ENCODE measurements at places on chromosomes 5 and 9.

GRCh38 chr9:116543731-116544400, 143.2 kb upstream of the TRIM32 start:
- DNase-seq = no peak

- DNase-seq = no peak
Measured at GRCh38 chr5:154771383-154771901, 16.3 kb downstream of the LARP1 start.

GRCh38 chr5:128984480-128984879, 19.2 kb downstream of the SLC27A6 start:
- no peak for DNase-seq

DNA sequence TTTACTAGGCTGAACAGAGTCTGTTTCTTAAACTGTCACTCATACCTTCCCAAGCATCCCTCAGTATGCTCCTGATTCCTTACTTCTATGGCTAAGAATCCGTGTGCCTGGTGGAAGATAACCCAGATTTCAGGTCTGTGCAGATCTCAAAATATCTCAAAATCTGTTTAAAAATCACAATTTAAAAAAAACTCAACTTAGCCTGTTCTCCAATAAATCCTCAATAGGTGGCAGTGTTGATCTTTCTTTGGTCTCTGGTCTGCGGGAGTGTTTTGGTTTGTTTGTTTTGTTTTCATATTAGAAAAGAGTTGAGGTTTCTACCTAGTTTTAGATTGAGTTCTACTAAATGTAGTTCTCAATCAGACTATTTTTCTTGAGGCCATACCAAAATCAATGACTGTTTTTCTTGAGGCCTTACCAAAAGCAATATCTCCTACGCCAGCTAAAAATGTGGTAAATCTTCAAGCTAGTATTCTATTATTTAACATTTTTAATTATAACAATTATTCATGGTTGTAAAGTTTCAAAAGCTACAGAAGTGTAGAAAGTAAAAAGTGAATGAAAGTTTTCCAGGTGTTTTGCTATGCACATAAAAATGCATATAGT, 57.9 kb downstream of the TGFBR1 start:
- DNase-seq = no peak

GRCh38 chr5:44774279-44774880, 34.4 kb upstream of the MRPS30 start:
- peak; percentile 17 for DNase-seq

DNA sequence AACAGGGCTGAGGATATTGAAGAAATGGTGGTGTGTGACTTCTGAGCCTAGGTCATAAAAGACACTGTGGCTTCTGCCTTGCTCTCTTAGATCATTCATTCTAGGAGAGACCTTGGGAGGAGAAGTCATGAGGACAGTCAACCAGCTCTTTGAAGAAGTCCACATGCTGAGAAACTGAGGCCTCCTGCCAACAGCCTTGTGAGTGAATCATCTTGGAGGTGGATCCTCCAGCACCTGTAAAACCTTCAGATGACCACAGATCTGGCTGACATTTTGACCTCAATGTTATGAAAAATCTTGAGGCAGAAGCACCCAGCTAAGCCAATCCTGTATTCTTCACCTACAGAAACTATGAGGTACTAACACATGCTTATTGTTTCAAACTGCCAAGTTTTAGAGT, 165.9 kb downstream of the CARTPT start:
- DNase-seq = no peak

GRCh38 chr9:91465420-91465819, 41.8 kb upstream of the NFIL3 start:
- DNase-seq = no peak

GRCh38 chr9:108377382-108377781, 478.4 kb downstream of the ACTL7B start:
- DNase-seq = no peak

DNA sequence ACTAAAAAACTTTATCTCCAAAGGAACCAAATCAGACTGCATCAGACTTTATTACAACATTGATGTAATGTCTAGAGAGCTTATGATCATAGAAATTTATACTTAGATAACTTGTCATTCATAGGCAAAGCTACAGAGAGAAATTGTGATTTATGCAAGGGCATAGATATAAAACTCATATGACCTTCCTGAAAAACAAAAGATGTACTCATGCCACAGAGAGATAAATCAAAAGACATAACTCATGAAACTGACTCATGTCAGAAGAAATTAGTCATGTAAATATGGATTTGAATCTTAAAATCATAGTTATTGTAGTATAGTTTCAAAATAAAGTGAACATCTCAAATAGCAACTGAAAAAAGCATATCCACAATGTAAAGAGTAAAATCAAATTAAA, 186.2 kb downstream of the GABBR2 start:
- no peak for DNase-seq

DNA sequence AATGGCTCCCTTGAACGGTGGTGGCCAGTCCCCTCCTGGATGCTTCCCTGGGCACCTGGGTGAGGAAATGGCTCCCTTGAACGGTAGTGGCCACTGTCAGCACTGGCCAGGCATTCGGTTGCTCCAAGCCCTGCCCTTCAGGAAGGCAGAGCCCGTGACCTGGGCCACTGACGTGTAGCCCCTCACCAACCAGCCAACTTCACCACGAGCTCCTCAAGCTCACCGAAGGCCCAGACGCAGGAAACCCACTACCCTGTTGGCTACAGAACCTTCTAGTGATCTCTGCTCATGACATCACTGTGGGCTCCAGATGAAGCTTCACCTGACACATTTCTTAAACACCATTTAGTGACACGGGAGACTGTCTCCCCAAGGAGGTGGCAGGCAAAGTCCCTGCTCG, 9.2 kb downstream of the SLC6A3 start:
- DNase-seq = no peak

- no peak for DNase-seq
Measured at GRCh38 chr5:72599519-72600370, 92.5 kb upstream of the ZNF366 start.

DNA sequence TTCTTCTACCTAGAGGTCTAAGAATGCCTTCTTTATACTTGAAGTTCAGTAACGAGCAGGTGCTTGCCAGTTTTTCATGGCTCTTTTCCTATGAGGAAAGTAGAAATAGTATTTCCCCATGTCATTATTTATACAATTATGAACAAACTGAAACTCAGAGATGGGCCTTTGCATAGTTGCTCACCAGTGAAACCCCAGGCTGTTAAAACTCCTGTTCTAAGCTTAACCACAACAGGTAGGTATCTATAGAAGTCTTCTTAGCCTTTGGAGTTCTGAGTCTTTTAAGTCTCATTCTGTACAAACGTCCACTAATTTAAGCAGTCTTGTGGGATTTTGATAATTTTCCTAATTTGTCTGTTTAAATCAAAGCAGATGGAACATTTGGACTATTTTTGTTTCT, 90.1 kb downstream of the STARD4 start:
- no peak for DNase-seq

DNA sequence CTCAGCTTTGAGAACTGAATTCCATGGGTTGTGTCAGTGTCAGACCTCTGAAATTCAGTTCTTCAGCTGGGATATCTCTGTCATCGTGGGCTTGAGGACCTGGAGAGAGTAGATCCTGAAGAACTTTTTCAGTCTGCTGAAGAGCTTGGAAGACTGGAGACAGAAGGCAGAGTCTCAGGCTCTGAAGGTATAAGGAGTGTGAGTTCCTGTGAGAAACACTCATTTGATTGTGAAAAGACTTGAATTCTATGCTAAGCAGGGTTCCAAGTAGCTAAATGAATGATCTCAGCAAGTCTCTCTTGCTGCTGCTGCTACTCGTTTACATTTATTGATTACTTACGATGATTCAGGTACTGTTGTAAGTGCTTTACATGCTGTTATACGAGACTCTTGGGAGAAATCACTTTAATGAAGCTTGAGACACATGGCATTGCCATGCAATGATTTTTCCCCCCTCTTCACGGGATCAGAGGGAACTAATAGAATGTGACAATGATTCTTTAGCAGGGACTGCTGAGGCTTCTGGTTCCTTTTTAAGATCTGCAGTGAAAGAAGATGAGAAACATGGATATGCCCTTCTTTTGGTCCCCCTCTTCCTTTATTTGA, 63.8 kb downstream of the PTTG1 start:
- no peak for DNase-seq

DNA sequence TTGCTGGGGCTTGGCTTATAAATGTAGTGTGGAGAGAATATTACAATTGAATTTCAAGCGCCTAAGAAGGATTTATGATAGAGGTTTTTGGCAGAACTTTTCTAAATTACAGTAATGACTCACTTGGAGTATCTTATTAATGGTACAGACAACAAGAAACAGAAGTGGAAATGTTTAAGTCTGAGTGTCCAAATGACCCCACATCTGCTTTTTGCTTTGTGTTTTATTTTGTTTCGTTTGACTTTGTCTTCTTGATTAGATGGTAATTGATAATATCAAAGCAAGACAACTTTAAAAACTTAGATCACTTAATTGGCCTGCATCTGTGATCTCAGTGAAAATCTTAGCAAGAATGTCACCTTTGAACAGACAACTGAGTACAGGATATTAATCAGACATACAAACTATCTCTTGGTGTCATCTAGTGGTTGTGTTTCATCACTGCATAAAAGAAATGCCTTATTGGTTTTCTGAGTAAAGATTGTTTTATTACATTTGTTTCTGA, 577.4 kb downstream of the ISL1 start:
- no peak for DNase-seq

DNA sequence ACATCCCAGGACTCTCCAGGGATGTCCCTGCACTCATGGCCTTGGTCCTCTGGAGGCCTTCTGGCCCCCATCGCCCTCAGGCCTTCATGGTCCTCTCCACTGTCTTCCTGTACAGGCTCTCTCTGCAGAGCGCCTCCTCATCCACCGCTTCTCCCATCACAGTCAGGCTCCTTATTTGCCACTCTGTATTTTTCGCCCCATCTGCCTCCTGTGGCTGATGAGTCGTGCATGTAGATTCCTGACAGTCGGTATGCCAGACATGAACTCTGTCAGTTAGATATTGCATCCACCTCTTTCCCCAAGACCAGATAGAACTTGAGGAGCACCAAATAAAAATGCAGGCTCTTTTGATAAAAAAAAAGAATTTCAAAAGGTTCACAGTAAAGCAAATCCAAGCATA, 362.8 kb downstream of the IRX1 start:
- no peak for DNase-seq

DNA sequence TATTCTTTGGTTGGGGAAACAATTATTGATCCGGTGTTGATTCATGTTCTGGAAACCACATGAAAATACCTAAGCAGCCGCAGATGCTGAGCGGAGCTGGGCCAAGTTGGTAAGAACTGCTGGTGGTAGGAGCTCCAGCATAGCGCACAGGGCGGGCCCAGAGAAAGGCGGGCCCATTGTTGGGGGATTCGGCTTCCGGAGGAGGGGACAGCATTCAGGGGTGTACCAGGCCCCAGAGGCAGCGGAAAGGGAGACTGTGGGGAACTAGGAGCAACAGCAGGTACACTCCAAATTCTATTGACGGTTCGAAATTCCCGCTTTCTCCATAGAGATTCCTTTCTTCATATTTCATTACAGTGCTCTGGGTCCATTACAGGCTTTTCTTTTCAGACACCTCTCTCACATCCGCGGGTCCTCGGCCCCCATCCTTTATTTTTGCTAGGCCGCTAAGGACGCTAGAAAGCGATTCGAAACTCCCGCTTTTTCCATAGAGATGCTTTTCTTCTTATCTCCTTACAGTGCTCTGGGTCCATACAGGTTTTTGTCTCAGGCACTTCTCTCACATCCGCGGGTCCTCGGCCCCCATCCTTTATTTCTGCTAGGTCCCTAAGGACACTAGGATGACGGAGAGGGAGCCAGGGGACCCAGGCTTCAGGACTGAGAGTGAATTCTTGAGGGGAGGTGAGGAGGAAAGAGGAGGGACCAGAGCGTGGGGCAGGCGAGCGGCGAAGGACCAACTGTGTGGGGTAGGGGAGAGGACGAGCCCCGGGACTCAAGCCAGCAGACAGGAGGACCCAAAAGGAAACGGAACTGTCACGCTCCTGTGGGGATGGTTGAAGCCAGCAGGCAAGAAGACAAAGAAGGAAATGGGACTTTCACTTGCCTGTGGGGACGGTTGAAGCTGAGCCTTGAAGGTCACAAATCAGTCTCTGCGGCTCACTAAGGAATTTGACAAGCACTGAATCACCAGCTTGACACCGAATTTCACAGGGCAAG, at the start of gene CCDC152:
CCDC152 (plus strand) TSS at position 213 of the 996 bp plus-strand sequence. CDS start 2,304 bp downstream, outside the sequence.
- DNase-seq = no peak

- DNase-seq = no peak
Measured at GRCh38 chr9:38066197-38066913, 2.7 kb downstream of the SHB start.

DNA sequence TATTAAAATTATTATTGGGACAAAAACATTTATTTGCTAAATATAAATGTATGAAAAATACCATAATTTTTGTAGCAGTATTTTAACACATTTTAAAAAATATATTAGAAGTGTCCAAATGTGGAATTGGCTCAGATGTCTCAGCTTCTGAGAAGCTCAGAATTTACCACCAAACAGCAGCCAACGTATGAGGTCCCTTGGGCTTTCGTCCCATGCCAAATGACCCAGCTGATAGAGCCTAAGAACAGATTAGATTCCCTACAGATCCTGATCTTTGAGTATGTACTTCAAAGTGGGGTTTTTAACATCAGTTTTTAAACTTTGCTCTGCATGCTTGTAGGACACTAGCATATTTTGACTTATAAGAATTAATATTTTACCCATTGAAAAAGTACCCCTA, 77.3 kb upstream of the RPS23 start:
- no peak for DNase-seq

DNA sequence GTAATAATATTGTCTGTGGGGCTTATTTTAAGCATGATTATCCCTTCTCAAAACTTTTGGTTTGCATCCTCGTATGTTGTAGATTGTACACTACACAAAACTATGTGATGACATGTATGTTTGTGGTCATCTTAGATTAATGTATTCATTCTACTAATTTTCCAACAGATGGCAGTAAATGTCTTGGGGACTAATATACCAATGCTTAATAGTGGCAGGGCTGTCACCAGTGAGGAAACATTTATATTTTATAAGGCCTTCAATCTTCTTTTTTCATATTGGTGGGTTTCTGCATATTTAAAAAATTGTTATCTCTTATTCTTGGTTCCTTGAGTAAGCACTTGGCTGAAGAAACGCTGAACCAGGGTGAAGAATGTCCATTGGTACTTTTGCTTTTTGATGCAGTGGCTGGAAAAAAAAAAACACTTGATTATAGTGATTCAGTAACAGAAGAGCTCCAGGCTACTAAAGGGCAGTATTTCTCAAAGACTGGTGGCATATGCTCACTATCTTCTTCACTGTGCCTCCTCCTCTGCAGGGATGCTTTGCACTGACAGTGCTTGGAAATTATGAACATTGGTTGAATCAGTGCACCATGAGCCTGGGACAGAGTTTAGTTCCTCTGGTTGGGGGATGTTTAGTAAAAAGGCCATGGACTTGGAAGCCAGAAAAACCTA, 530.3 kb downstream of the RASEF start:
- DNase-seq = no peak

GRCh38 chr9:18819418-18819817, 213.6 kb downstream of the SAXO1 start:
- DNase-seq = no peak

DNA sequence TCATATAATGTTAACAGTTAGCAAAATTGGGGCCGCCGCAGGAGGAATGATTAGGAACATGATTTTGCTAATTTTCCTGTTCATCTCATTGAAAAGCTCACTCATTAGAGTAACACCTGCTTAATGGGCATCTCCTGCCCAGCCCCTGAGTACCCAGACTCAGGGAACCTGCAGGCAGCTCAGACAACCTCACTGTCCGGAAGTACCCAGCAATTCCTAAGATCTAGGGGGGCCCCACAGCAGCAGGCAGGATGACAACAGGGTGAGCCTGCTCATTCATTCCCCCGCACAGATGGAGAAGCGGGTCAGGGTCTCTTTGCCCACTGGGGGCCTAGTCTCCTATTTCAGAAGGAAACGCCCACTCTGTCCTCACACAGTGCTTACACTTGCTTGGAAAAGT, 12.6 kb downstream of the FAM78A start:
- no peak for DNase-seq
